ENCODE measurements at places on chromosomes 3 and 15. TPM values are rescaled to one million over a fixed set of nuclear protein-coding genes. Genes with fewer than 3 reads are reported as not detected.

GRCh38 chr3:62992520-62992919 is 117.3 kb upstream of the CADPS start:
- DNase-seq, result no peak

KCNAB1 gene
- total RNA-seq, result 2.4 TPM

GP5 gene
- not detected for total RNA-seq

- no peak for DNase-seq
Measured at GRCh38 chr15:65577129-65577996, 33.6 kb downstream of the INTS14 start.

GRCh38 chr3:77040216-77040615 is 317 bp downstream of the ROBO2 start:
- DNase-seq, result no peak

BCHE gene
- 2.3 TPM for total RNA-seq

DNA sequence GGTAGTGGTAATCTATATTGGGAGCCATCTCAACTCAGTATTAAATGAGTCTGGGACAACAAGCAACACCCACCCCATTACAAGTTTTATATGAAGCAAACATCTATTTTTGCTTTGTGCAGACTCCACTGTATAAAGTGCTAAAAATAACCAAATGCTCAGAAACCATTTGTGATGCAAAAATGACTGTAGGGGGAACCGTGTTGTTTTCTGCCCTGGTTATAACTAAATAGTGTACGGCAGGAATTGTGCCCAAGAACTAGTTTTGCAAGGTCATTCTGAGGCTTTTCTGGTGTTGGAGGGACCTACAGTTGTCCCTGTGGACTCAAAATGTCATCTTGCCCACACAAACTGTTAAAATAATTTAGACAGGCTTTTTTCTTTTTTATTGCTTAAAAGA is 88.3 kb downstream of the ITPR1 start:
- DNase-seq, result no peak

DNA sequence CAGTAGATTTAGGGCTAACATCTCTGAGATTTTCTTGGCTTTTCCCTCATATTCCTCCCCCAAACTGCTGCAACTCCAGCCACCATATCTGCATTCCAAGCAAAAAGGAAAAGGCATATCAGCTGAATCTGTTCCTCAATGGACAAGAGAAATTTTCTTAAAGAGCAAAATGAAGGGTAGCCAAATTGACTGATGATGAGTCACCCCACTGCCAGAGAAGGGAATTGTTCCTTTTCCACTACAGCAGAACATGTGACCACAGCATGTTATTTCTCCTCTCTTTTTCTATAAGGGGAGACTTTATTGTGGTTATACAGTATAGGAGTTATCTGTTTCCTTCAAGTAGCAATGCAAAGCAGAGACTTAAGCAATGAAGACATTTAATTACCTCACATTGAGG is 172.5 kb downstream of the MTHFS start:
- no peak for DNase-seq

GRCh38 chr3:58009749-58010535 is 1.7 kb downstream of the FLNB start:
- DNase-seq, result no peak

DNA sequence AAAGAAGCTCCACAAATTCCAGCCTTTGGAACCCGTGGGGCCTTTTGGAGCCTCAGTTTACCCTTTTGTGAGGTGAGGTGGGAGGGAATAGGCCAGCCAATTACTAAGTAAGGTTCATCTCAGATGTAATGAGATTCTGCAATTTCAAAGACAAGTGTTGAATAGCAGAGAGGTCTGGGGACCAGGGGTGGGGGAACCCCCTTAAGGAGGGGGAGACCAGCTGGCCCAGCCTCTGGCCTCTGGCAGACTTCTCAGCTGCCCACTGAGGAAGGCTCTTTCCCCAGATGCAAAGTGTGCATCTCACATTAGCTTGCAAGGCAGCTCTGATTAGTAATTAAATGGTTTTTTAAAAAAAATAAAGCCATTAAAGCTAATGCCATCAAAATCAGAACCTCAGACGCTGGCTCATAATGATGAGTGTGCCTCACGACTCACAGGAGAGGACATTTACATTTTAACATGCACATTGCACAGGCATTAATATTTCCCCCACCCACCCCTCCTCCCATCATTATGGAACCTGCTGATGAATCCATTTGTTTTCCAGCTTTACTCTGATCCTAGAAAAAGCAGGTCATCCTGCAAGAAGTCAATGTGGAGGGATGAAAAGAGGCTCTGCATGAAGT is 176.7 kb upstream of the TLE3 start:
- DNase-seq, result no peak

DGKG gene
- 65.7 TPM for total RNA-seq

DNA sequence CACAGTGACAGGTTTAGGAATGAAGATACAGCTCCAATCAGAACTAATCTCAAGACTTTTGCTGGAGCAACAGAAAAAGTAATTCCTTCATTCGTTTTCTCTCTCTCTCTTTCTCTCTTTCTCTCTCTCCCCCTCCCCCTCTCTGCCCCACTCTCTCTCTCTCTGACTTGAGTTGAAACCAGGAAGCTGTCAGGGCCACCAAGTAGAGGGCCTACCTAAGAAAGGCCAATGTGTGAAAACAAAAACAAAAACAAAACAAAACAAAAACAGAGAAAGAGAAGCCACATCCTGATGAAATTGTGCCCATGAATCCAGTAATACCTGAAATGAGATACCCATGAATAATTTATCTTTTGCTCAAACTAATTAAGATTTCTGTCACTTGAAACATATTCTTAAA is 72.9 kb downstream of the ATP8B4 start:
- DNase-seq, result no peak

DNA sequence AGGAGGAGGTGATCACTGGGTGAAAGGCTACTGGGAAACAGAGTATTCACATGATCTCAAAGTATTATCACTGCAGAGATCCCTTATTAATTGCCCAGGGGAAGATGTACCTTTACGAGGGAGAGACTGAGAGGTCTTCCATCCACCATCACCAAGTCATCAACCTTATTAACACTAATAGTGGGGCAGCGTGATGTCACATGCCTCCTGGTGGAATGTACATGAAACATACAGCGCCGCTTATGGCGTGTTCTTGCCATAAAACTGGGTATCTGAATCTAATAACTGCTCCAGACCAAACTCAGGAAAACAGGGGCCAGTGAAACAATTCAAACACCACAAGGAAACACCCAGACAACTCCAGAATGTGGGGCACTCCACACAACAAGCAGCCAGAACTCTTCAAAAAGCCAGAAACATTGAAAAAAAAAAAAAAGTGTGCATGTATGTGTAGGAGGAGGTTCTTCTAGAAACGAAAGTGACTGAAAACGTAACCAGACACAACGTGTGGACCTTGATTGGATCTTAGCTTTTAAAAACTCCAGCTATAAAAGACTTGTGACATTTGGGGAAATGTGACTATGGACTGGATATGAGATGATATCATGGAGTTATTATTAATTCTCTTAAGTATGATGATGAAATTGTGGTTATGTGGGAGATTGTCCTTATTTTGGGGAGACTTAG is 4.6 kb downstream of the STIMATE start:
- no peak for DNase-seq

TTC14 gene
- 13.7 TPM for total RNA-seq

GRCh38 chr3:40580494-40581091 is 55.8 kb downstream of the ZNF621 start:
- DNase-seq, result peak; percentile 42

GRCh38 chr3:192253138-192253887 is 474.0 kb downstream of the FGF12 start:
- no peak for DNase-seq

FBXW12 gene
- total RNA-seq, result not detected

GRCh38 chr15:51229907-51230330 is 108.5 kb downstream of the CYP19A1 start:
- DNase-seq, result no peak

- peak; percentile 39 for DNase-seq
Measured at GRCh38 chr3:12663401-12663935, 449 bp downstream of the RAF1 start.

SH3GL3 gene
- not detected for total RNA-seq

GOLGA6L7 gene
- total RNA-seq, result not detected

- DNase-seq, result no peak
Measured at GRCh38 chr3:127741690-127742089, 68.9 kb downstream of the ABTB1 start.

DNA sequence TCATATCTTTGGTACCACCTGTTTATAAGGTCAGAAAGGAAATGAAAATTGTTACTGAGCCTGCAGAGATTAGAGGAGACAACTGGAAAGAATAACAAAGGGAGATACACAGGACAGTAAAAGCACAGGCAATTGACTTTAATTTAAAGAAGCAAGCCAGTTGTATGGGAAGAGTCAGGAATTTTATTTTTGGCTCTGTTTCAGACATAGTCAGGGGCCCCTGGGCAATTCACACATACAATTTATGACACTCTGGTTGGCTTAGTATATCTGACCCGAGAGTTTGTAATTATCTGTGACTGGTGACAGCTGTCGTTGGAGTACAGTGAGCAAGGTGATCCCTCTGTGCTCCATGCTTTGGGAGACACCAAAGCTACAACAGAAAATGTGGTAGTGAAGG is 591.9 kb upstream of the NECTIN3 start:
- DNase-seq, result no peak

FBLN2 gene
- total RNA-seq, result 56.7 TPM

DNA sequence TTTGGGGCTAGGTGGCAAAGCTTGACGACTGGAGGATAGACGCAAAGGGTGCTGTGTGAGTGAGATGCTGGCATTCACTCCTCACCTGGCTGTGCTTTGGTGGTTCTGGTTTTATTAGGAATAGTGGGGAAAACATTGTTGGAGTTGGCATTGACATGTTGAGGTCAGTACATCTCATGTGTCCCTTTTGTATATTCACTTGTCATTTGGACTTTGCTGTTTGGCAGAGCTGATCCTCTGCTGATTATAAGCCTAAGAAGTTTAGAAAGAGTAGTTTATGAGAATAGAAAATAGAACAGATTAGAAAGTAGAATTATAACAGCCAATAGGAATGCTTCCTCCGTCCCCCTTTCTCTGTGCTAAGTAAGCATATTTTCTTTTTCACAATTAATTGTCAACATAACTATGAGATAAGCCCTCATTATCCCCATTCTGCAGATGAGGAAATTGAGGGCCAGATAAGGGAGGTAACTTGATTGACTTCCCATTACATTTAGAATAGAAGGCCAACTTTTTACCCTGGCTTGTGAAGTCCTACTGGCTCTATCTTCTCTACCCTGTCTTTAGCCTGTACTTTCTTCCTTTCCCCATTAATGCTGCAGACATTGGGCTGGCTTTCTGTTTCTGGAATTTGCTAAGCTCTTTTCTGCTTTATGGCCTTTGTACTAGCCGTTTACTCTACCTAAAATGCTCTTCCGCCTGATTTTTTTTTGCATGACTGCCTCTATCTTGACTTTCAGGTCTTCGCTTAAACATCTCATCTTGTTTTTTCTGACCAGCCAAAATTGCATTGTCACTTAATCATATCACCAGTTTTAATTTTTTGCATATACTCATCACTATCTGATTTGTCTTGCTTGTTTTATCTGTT is 12.8 kb downstream of the ITPR1 start:
- DNase-seq, result no peak

FBXL2 gene
- total RNA-seq, result 1.5 TPM

CCDC191 gene
- total RNA-seq, result 0.77 TPM

DNA sequence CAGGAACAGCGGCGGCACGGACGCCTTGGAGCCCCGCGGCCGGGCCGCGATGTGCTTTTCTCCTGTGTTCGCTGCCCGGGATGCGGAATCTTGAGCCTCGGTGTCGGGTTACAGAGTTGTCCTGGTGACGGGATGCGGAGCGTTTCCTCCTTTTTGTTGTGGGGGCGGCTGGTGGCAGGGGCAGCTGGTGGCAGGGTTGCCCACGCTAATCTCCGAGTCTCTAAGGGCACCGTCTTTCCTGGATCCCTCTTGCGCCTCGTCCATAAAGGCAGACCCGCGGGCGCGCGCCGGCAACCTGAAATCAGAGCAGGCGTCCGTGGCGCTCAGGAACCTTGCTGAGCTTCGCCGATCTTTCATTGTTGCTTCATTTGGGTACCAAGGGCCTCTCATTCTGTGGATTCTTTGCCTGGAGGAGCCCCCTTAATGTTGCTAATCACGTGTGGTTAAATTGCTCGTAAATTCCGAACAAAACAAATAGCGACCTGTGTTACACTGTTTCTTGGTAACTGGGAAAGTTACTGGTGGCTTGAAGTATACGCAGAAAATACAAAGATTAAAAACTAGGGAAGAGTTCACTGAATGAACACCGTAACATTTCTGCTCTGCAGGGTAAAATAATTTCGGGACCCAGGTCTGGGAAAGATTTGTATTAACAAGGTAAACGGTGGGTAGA is 844 bp upstream of the PFN2 start:
- DNase-seq, result peak; percentile 57

DNA sequence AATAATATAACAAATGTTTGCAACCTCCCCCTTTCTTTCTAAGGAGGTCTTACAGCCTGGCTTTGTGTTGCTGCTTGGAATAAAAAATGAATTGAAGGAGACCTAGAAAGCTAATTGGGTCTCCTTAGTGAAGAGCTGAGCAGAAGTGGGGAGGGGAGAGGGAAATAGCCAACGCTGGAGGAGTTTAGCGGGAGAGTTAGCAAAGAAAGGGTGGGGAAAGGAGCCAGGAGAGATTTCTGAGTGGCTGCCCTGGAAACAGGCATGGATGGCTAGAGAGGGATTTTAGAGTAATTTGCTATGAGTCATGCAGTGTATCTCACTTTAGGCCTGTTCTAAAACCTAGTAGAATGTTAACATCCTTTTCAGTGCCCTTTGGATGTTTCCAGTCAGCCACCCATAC is 45.2 kb upstream of the PFN2 start:
- DNase-seq, result no peak

- no peak for DNase-seq
Measured at GRCh38 chr15:55226127-55226526, 29.4 kb upstream of the RSL24D1 start.

IL17RE gene
- 0.58 TPM for total RNA-seq

GRCh38 chr3:31364711-31365110 is 168.0 kb upstream of the STT3B start:
- DNase-seq, result no peak

ADIPOQ gene
- total RNA-seq, result 0.69 TPM

DNA sequence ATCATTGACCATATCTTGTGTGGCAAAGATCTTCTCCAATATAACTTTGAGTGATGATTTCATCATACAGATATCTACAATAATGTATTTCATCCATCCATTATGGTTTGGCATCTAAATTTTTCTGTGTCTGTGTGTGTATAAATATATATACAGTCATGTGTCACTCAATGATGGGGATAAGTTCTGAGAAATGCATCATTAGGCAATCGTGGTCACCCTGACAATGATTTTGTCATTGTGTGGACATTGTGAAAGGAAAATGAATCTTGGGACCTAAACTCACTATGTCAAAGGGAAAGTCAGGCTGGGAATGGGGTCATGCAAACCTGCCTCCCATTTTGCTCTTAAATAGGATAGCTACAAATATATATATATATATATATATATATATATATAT is 12.4 kb downstream of the CFAP161 start:
- no peak for DNase-seq

DNA sequence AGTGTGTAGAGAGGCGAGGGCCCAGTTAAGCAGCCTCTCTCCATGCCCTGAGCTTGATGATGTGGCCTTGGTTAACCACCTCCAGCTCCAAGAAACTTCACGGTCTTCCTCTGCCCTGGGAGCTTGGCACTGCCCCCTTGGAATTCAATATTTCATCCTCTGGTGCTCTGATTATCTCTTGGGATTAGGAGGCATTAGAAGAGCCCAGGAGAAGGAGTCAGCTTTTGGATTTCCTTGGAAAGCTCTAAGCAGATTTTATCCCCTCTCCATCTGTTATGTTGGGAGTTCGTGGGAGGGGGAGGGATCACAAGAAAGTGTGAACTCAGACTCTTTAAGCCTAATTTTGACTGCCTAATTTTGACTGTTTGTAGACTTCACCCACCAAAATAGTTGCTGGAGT is 132.7 kb upstream of the AGBL1 start:
- DNase-seq, result no peak
